LHCN-M2 (cell line): ENCODE measurements at places on chromosomes 3 and 15. TPM values are rescaled to one million over a fixed set of nuclear protein-coding genes. Genes with fewer than 3 reads are reported as not detected.

Gene SEMA6D
- total RNA-seq: 0.06 TPM in 1 of 2 replicates, not detected in the other

Gene SRP14
- 215 and 238 TPM in 2 replicates for total RNA-seq

GRCh38 chr15:64950888-64951287 lies 38.8 kb downstream of the SPG21 start:
- DNase-seq: no peak

Gene PROS1
- 73.7 and 75.9 TPM in 2 replicates for total RNA-seq

- DNase-seq: no peak
Observed at GRCh38 chr3:77267589-77267988, 227.7 kb downstream of the ROBO2 start.

Gene PCNP
- total RNA-seq: 75.9 and 82.5 TPM in 2 replicates

Gene CCR8
- total RNA-seq: not detected in 2 replicates

GRCh38 chr3:99413504-99413903 lies 224.9 kb upstream of the COL8A1 start:
- DNase-seq: peak; percentile 76
